ENCODE measurements at places on chromosomes 12 and 14.

DNA sequence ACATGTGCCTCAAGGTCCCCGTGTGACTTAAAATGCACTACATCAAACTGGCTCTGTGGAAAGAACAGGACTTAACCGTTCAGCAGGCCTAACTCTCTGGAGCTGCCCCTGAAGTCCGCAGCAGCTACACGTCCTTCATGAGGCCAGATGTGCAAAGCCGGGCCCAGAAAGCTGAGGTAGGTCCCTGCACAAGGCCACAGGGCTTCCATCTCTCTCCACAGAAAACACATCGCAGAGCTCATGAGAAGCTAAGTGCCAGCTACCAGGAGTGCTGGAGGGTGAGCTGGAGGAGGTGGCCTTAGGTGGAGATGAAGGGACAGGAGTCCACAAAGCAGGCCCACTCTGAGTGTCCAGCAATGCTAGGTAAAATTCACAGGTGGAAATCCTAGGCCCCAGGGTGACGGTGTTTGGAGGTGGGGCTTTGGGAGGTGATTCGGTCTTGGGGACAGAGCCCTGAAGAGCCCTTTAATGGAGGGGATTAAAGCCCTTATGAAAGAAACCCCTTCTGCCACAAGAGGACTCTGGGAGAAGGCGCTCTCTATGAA lies 52.4 kb downstream of the VCPKMT start:
- DNase-seq: no peak

DNA sequence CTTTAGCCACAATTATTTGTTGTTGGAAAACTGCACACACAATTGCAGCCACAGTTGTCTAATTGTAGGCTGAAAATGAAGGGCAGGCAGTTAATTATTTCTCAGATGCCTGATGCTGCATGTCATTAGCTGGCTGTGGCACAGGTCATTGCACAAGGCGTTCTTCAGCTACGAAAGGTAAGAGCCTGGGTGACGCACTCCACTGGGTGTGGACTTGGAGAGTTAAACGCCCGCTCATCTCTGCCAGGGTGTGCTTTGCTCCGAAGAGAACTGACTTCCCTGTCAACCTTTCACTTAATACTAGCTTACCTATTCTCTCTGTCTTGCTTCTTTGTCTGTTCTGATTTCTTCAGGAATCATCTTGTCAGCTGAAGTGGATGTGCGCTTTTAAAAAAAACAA lies 91.4 kb upstream of the CPM start:
- DNase-seq: no peak

- no peak for DNase-seq
Observed at GRCh38 chr14:32726516-32726915, 212.2 kb upstream of the NPAS3 start.

- DNase-seq: no peak
Observed at GRCh38 chr12:93176165-93176564, 201.6 kb upstream of the NUDT4 start.

- DNase-seq: no peak
Observed at GRCh38 chr12:10301103-10301502, 6.6 kb upstream of the KLRD1 start.

GRCh38 chr14:54784657-54785056 lies 118.0 kb downstream of the GCH1 start:
- DNase-seq: no peak

DNA sequence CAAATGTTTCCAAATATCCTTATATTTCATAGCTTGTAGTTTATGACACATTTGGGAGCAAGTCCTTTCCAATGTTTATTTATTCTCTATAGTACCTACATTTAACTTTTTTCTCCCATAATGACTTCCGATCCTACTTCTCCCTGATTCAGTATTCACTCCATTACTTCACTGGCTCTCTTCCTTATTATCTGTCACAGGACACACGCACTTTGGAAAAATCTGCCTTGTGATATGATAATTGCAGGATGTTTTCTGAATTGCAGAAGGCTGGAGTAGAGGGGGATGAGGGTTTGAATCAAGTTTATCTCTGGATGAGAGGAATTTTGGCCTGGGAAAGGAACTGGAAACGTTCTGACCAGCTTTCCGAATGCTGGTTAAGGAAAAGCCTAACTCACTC lies 75.0 kb downstream of the HMGA2 start:
- no peak for DNase-seq

DNA sequence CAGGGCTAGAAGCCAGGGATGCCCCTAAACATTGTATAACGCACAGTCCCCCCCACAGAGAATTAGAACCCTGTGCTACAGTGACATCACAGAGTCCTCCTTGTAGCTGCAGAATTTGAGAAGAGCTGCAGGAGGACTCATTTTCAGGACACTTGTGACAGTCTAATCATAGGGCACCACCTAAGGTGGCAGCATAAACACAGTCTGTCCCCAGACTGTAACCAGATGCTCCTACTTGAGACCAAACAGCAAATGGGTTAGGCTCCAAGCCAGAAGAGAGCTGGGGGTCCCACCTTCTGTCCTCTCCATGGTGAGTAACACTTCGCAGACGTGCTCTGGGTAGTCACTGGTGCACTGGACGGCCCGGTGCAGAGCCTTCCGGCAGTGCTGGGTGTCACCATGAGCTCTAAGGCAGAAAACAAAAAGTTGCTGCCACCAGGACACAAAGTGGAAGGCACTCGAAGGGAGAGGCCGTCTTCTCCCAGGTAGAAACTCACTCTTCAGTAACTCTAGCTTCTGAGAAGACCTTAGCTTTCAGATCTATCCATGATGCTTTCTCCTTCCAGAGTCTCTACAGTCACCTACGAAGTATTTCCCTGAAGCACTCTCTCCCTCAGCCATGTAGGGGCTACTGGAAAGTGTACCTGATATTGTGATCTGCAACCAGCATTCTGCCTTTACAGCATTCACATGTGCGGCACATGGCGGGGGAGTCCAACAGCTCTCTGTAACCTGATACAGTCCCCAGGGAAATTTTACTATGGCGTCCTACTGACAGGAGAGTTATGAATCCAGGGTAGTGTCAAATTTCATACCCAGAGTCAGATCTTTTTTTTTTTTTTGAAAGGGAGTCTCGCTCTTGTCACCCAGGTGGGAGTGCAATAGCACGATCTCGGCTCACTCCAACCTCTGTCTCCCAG lies 17.1 kb downstream of the FICD start:
- no peak for DNase-seq

GRCh38 chr12:53676656-53677015 lies 753 bp upstream of the ATP5MC2 start:
- peak; percentile 32 for DNase-seq

GRCh38 chr14:54337314-54337713 lies 59.5 kb upstream of the CDKN3 start:
- DNase-seq: no peak

- no peak for DNase-seq
Observed at GRCh38 chr14:20350860-20351259, 7.4 kb downstream of the PARP2 start.

DNA sequence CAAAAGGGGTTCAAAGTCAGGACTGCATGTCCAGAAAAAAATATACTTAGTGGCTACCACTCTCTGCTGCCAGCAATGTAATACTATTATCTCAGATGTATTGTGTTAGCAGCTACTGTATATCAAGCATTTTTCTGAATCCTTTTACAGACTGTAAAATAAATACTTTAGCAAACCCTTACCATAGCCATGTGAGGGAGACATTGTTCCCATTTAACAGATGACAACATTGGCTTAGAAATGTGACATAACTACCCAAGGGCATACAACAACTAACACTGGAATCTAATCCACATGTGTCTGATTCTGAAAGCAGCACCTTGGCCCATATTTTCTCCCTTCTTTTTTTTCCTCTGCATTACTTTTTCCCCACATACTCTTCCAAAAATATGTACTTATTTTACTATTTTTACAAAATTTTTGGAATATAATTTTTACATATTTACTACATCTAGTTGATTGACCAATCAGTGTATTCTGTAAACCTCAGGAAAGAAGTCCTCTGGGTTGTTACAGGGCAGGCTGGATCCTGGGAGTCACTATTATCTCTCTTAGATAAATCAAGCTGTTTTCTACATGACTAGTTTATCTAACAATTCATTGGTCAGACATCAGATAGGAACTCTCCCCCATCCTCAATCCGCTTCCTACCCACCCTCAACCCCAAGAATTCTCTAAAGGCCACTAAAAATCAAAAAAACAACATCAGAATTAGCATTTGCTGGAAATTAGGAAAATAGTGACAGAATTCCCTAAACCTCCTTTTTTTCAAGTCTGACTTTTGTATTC lies 154.1 kb downstream of the BTG1 start:
- peak; percentile 35 for DNase-seq

DNA sequence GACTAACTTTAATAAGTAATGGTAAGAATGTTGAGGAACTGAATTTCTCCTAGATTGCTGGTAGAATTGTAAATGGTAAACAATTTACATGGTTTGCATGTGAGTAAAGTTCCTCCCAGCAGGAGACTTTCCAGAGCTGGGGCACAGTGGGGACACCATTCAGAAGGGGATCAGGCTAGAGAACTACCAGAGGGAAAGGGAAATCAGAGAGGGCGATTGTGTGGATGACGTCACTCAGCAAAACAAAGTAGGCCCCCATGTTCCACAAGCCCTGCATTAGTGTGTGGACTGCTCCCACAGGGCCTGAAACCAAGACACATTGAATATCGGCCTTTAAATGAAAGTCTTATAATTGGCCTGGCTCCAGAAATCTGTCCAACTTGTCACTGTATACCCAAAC lies 9.5 kb downstream of the RNASE11 start:
- no peak for DNase-seq

DNA sequence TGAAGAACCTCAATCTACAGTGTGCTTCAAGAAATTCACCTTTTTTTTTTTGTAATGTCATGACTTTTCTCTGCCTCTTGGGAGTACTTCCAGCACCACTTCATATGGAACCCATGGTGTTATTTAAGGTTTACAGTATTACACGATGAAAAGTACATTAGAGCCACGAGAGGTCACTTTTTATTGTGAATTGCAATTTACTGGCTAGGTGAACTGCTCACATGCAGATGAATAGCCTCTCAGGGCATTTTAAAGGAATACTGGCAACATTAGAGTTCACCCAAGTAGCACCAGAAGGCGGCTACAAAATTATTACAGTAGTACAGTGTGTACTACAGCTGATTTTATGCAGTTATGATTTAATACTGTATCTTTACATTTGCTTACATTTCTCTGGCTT lies 99.1 kb upstream of the PPP4R3A start:
- no peak for DNase-seq

DNA sequence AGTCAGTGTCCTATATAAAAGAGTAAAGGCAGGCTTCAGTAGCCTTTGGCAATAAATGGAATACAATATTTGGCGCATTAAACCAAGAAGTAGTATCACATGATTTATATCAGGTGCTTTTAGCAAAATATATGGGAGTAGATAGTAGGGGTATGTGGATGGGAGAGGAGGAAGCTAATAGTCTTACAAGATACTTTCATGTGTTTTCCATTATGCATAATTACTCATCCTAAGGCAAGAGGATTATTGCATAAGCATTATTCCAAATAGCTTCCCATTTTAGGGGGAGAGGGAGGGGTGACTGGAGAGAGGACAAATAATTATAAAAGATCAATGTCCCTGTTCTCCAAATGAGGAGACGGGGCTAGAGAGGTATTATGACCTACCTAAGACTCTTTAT lies 104.3 kb downstream of the DUSP6 start:
- no peak for DNase-seq

DNA sequence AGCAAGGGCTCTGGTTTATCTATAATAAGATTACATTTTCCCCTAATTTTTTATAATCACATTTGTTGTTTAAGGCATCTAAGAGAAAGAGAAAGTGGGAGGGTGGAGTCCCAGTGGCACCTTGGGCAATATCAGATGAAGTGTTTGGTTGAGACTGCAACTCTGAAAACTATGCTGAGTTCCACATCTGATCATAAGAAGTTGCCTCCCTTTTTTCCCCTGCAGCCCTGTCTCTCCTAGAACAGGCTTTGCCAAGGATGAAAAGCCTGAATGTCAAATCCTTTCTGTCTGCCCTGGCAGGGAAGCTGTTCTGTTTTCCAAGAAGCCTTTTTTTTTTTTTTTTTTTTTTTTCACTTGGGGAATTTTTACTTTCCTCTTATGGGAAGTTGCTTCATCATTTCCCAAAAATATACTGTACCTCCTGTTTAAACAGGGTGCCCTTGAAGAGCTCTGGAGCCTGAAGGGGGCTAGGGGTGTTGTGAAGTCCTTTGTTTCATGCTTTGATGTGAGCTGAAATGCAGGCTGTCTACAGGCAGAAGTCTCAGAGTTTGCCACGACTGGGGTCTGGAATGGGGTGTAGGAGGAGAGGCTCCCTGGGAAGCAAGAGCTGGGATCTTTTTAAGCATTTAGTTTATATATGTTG lies 71.3 kb downstream of the SUSD6 start:
- no peak for DNase-seq

Data from GM13977 (cell line).